Pulmonary artery endothelial cell (primary cell): ENCODE measurements at places on chromosomes 13 and 19.

DNA sequence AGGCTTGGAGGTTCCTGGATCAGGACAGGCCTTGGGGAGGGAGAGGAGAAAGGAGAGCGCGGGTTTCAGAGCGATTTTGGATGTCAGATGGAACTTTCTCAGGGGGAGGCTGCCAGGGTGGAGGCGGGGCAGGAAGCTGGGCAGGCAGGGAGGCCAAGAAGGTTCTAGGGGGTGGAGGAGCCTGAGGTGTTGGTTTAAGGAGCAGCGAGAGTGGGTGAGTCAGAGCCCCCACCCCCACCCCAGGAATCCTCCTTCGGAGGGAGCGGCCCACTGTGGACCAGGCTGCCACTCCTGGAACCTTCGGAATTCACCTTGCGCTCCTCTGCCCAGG, 15.9 kb upstream of the NOP53 start:
- DNase-seq: peak; percentile 41

GRCh38 chr13:40897053-40897452, 107.6 kb downstream of the SLC25A15 start:
- no peak for DNase-seq

DNA sequence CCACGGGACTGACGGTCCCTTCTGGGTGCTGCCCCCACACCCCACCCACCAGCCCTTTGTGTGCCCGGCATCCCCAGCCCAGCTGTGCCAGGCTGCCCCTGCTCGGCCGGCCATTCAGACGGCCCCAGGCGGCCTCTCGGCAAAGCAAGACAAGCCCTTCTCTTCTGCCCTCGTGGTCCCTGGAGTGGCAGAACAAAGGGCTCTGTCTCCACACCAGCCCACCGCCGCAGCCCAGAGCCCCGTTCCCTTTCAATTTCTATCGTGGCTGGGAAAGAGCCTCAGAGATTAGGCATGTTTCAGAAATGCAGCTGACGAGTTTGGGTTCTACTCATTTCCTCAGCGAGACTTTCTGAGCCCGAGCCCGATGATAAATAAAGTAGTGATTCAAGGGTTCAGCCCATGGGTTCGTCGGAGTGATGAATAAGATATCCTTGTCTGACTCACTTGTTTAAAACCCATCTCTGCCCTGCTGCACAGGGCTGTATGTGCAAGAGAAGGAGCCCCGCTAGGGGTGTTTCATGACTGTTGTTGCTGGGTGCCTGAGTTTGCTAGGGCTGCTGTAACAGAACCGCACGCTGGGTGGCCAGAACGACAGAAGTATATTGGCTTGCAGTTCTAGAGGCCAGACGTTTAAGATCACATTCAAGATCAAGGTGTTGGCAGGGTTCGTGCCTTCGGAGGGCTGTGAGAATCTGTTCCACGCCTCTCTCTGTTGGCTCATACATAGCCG, 4.3 kb downstream of the MYO9B start:
- DNase-seq: peak; percentile 84

DNA sequence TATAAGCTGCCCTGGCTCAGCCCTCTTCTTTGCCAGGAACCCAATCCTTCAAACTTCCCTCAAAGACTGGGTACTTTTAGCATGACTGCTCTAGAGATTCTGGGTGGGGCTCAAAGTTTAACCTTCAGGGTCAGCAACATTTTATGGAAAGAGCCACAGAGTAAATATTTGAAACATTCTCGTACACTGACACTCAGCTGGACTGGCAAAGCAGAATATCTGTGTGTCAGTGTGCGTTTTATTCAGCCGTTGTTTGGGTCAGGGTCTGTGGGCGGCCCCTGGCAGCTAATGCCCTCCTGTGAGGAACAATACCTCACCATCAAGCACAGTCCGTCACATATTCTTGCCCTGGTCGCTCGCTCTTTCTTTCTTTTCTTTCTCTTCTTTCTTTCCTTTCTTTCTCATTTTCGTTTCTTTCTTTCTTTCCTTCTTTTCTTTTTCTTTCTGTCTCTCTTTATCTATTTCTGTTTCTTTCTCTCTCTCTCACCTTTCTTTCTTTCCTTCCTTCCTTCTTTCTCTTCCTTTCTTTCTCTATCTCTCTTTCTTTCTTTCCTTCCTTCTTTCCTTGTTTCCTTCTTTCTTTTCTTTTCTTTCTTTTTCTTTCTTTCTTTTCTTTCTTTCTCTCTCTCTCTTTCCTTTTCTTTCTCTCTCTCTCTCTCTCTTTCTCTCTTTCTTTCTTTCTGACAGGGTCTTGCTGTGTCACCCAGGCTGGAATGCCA, 10.7 kb downstream of the DPRX start:
- DNase-seq: no peak

- DNase-seq: no peak
These were observed 9.4 kb downstream of the LCP1 start for GRCh38 chr13:46172531-46172991.
